Muscle of leg (tissue), 16 donors: ENCODE measurements at places on chromosomes 12 and 14. TPM values are rescaled to one million over a fixed set of nuclear protein-coding genes. Genes with fewer than 3 reads are reported as not detected.

The ANKS1B gene
- 3.5 TPM for polyA plus RNA-seq

The CACNA2D4 gene
- 4.0 TPM for polyA plus RNA-seq

The ABCD2 gene
- polyA plus RNA-seq: 0.05 TPM

The DNAH10 gene
- polyA plus RNA-seq: 1.3 TPM

The FANCM gene
- 5.9 TPM for polyA plus RNA-seq

The DHH gene
- polyA plus RNA-seq: 0.95 TPM

The HAL gene
- 0.49 TPM for polyA plus RNA-seq

The AMN gene
- polyA plus RNA-seq: 0.45 TPM

DNA sequence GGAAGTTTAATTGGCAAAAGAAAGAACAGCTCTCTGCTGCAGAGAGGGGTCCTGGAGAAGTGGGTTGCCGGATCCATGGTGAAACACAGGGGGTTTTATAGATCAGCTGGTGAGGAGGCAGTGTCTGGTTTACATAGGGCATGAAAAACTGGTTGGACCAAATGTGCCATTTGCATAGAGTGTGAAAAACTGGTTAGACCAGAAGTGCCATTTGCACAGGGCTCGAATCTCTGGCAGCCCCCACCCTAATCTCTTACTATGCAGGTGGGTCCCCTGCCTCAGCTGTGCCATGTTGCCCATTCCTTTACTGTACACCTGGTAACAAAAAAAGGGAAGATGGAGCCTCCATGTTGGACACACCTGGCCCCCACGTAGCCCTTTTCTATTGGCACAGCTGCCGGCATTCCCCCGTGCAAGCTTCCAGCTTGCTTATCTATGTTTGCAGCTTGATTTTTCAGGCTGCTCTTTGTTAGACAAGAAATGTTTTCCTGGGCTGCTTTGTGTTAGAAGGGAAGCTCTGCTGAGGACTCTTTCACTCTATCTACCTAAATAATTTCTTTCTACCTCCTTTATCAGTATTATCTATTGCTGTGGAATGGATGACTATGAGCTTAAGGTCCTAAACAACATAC, 61.1 kb upstream of the TMEM132D start:
- no peak for DNase-seq

- no peak for DNase-seq
Observed at GRCh38 chr12:34311337-34311736, 289.0 kb downstream of the ALG10 start.

DNA sequence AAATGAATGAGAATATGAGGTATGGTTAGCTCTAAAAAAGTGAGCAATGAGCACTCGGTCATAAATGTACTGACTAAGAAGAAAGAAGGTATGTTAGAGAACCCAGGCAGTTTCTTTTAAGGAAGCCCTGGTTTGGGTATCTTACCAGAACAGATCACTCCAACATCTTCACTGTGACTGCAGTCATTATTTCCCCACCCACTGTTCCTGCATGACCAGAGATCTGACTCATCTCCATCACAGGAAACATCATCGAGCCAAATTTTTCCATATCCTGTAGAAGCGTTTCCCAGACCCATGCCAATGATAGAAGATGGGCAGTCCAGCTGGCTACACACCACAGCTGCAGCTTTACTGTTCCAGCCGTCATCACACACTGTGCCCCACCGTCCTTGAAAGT, 48.0 kb downstream of the CD163L1 start:
- DNase-seq: no peak

GRCh38 chr12:4833524-4833923, 76.2 kb upstream of the KCNA1 start:
- peak; percentile 30 for DNase-seq

DNA sequence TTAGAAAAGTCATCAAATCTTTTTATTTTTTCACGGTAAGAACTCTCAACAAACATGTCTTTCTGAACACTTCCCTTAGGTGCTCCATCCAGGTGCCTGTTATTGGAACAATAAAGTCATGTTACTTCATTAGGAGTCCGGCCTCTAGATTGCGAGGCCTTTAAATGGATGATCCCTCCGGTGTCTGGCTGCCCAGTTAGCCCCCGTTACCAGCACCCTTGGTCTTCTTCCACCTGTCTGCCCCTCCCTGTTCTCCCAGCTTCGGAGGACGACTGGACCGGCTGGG, 593 bp upstream of the PA2G4 start:
- DNase-seq: no peak

GRCh38 chr14:105196265-105196960, 15.3 kb upstream of the NUDT14 start:
- DNase-seq: peak; percentile 62

GRCh38 chr12:65590318-65590717, 234.0 kb upstream of the HMGA2 start:
- DNase-seq: peak; percentile 57

- DNase-seq: no peak
Observed at GRCh38 chr14:81416981-81417380, 16.9 kb upstream of the STON2 start.

GRCh38 chr14:23286902-23287479, 1.1 kb upstream of the HOMEZ start:
- no peak for DNase-seq

DNA sequence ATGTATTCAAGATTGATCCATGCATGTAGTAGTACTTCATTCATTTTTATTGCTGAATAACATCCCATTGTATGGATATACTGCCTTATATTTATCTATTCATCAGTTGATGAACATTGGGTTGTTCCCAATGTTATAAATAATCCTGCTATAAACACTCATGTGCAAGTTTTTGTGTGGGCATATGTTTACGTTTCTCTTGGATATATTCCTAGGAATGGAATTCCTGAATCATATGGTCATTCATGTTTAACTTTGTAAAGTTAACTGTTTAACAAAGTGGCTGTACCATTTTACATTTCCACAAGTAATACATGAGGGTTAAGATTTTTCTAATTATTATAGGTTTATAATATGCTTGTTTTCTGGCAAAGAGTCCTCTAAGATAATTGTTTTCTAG, 1568.2 kb upstream of the SEL1L start:
- DNase-seq: no peak

GRCh38 chr12:115916910-115917668, 360.4 kb downstream of the MED13L start:
- DNase-seq: peak; percentile 24

- no peak for DNase-seq
Observed at GRCh38 chr12:50218386-50218785, 51.2 kb upstream of the CERS5 start.

DNA sequence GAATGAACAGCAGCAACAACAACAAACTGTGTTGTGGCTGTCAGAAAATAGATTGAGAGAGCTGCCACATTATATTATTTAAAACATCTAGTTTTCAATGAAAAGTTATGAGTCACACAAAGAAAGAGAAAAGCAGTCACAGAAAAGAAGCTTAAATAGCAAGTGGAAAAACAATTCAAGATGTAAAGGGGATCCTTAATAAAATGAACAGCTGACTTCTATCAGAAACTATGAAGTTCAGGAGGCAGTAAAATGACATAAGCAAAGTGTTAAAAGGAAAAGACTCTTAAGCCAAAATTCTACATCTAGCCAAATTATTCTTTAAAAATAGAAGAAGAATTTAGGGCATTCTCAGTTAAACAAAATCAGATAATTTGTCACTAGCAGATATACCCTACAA, 5.6 kb downstream of the CLEC14A start:
- DNase-seq: peak; percentile 5

DNA sequence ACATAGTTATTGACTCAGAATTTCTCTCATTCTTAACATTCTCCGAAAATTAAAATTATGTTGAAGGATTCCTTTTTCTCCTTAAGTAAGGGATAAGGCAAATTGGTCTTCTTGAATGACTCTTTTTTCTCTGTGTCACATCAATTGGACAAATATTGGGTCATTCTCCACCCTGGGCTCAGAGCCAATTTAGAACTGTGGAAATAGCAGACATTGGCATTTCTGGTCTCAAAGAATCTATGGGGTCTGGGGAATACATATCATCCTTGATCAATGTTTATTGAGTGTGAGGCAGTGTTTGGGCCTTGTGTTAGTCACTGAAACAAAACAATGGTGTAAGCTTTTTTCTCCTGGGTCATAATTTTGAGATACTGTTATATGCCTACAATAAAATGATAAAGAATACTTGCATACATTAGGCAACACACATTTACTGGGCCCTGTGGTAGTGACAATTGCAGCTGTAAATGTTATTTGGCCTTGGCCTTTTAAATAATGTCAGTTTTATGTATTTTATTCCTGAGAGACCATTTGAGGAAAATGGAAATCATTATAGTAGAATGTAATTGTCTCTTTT, 414.6 kb downstream of the TMEM132D start:
- DNase-seq: no peak

DNA sequence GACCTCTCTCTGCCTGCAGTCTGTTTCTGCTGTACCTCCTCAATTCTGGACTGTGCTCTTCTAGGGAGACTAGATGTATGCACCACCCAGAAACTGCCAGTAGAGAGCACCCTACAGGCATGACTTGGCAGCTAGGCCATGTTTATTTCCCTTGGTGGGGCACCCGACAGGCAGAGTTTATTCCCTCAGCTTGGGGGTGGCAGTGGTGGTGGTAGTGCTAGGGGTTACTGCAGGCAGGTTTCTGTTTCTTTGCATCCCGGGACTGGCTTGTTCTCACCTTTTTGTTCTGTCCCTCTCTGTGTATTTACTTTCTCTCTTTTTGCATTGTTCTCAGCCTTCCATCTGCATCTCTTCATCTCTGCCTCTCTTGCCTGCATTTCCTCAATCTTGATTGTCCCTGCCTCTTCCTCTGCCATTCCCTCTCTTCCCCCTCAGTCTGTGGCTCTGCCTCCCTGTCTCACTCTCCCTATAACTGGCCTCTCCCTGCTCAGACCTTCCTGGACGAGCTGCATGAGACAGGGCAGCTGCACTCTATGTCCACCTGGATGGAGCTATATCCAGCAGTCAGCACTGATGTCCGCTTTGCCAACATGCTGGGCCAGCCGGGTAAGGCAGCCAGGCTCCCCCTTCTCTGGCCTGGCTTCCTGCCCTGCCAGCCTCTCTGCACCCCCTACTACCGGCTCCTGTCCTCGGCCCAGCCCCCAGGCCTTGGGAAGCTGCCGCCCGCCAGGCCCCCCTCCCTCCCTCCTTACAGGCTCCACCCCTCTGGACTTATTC, 13.8 kb downstream of the PRPF40B start:
- DNase-seq: peak; percentile 81

- DNase-seq: no peak
Observed at GRCh38 chr12:50952510-50952909, at the start of gene HIGD1C. Gene HIGD1C (plus strand): TSS chr12:50952544. CDS start chr12:50953999, 1,455 bp downstream.

- DNase-seq: no peak
Observed at GRCh38 chr14:62896932-62897456, 148.3 kb downstream of the KCNH5 start.

DNA sequence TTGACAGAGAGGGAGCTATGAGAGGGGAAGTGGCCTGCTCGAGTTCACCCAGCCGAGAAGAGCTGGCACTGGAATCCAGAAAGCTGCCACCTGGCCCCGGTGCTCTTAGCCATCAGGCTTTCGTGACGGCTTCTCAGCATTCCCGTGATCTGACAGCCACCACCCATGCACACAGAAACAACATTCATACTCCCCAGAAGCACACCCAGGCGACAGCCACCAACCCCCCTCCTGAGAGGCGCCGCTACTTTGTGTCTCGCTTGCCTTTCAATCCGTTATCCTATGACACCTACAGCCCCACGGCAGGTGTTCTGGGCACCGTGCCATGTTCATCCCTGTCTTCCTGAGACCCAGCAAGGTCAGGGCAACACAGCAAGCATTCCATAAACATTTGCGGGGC, 31.4 kb downstream of the PSMC1 start:
- no peak for DNase-seq

DNA sequence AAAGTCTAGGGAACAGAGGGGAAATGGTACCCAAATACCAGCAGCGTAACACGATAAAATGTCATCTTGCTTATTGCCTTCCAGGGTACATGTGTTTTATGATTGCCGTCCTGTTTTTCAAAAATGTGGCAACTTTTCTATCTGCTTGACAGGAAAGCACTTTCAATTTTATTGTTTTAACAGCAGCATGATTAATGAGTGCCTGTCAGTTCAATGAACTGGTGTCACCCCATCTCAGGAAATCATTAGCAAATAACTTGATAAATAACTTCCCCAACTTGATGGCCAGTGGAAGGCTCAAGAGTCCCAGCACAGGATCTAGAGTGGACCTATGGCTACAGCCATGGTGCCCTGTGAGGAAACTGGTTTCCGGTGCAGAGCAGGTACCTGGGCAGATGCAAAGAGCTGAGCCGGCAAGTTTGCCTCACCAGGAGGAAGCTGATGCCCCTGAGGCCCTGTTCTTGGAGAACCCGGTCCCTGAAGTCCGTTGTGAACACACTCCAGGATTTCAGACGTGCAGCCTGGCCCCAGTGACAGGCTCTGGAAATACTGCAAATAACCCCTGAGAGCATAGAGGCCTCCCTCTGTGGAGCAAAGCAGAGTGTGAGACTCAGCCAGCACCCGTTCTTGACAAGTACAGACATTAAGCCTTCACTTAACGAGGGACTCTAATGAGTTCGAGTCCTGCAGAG, 173.5 kb upstream of the SFSWAP start:
- no peak for DNase-seq

DNA sequence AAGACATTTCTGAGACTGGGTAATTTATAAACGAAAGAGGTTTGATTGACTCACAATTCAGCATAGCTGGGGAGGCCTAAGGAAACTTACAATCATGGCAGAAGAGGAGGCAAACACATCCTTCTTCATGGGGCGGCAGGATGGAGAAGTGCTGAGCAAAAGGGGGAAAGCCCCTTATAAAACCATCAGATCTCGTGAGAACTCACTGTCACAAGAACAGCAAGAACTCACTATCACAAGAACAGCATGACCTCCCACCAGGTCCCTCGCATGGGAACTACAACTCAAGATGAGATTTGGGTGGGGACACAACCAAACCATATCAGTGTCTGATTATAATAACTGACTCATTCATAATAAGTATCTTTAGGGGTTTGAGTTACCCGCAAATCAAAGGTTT, 6.4 kb downstream of the SLC39A9 start:
- no peak for DNase-seq

DNA sequence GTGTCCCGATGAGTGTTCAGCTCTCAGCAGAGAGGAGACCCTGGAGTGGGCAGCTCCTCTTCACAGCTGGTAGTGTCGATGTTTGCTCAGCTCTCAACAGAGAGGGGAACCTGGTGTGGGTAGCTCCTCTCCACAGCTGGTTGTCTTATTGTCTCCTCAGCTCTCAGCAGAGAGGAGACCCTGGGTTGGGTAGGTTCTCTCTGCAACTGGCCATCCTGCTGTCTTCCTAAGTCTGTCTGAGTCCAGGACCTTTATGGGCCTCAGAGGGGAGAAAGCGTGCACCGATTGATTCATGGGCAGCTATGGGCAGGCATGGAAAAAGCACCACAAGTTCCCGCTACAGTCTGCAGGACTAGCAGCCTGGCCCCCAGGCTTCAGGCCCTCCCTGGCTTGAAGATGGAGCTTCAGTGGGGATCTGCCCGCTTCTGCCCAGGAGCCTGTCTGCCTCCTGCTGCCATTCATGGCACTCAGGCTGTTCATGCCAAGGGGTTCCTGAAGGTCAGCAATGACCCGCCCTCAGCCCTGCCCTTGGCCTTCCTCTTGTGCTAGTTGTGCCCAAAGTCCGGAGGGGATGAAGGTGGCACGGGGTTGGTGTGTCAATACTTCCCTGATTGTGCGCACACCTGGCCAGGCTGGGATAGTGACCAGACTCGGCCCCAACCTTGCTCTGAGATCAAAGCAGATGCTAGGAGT, 224.2 kb downstream of the KCNC2 start:
- no peak for DNase-seq

- DNase-seq: no peak
Observed at GRCh38 chr12:76552343-76552938, 7.1 kb downstream of the OSBPL8 start.

GRCh38 chr12:117025481-117026151, 73.6 kb downstream of the TESC start:
- DNase-seq: peak; percentile 78
